ENCODE measurements at places on chromosomes 16 and 17. TPM values are rescaled to one million over a fixed set of nuclear protein-coding genes. Genes with fewer than 3 reads are reported as not detected.

GRCh38 chr16:88995746-88996535 is 18.9 kb upstream of the CBFA2T3 start:
- no peak overlapping the region for H3K4me3 ChIP-seq
- H3K27ac ChIP-seq: no peak overlapping the region
- no peaks in the 10 kb centered on the region for H3K36me3 ChIP-seq
- DNase-seq: no peak

GRCh38 chr17:38797828-38798227 is 1.5 kb downstream of the PIP4K2B start:
- H3K4me3 ChIP-seq: peak overlapping the region; percentile 87
- DNase-seq: no peak
- no peak overlapping the region for H3K27ac ChIP-seq
- peaks cover 11% of the 10 kb centered on the region for H3K4me1 ChIP-seq

DNA sequence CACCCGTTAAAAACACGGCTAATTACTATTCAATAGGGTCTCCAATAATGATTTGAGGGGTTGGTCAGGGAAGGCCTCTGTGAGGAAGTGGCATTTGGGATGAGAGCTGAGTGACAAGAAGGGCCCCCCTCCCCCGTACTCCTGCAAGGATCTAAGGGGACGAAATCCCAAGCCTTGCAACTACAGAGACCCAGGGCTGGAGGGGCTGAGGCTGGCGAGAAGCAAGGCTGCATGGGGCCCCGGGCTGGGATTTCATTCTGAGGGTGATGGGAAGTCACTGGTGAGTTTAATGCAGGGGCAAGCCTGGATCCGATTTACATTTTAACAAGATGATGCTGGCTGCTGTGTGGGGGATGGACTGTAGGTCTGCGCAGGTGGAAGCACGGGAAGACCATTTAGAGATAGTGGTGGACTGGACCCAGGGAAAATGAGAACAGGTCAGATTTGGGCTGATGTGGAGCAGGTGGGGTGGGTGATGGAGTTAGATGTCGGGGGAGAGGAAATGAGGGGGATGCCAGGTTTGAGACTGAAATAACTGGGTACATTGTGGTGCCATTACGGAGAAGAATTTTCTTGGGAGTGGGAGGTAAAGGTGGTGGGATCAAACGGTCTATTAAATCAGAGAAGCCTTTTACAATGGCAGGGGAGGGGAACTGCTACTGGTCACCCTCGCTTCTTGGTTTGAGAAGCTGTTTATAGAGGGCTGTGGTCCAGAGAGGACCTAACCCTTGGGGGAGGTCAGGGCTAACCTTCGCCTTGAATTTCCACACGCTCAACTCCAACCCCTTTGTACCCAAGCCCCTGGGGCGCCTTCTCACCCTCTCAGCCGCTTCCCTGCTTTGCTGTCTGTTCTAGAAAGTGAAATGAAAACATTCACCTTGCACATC is 932 bp upstream of the MYBBP1A start:
- H3K4me3 ChIP-seq: peak overlapping the region; percentile 51
- H3K27ac ChIP-seq: peak overlapping the region; percentile 41
- DNase-seq: no peak
- peaks cover 3% of the 10 kb centered on the region for H3K36me3 ChIP-seq
- no peaks in the 10 kb centered on the region for H3K27me3 ChIP-seq

DNA sequence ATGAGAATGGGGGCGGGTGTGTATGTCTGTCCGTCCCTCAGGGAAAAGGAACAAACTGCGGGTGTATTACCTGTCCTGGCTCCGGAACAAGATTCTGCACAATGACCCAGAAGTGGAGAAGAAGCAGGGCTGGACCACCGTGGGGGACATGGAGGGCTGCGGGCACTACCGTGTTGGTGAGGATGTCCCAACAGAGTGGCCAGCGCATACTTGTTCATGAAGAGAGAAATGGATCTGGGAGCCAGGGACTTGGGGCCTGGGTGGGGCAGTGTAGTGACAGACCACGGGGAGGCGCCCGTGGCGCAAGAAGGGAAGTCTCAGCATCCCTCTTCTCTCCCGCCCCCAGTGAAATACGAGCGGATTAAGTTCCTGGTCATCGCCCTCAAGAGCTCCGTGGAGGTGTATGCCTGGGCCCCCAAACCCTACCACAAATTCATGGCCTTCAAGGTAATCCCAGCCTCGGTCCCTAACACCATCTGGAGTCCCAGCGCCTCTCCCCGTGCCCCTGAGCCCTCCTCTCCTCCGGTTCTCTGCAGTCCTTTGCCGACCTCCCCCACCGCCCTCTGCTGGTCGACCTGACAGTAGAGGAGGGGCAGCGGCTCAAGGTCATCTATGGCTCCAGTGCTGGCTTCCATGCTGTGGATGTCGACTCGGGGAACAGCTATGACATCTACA is 3.5 kb upstream of the C17orf107 start:
- no peaks in the 10 kb centered on the region for H3K4me1 ChIP-seq
- no peak overlapping the region for H3K4me3 ChIP-seq
- H3K27me3 ChIP-seq: no peaks in the 10 kb centered on the region
- peaks cover 30% of the 10 kb centered on the region for H3K36me3 ChIP-seq

- H3K36me3 ChIP-seq: no peaks in the 10 kb centered on the region
- DNase-seq: no peak
- H3K4me3 ChIP-seq: no peak within 1 kb of the TSS
Observed at GRCh38 chr17:35560703-35561102, at the start of gene SLFN14. SLFN14 (minus strand) TSS chr17:35560819; CDS start chr17:35558062, 2,757 bp downstream.

GRCh38 chr17:10041916-10042588 is 137.0 kb upstream of the RCVRN start:
- no peaks in the 10 kb centered on the region for H3K27me3 ChIP-seq
- no peaks in the 10 kb centered on the region for H3K4me1 ChIP-seq
- no peaks in the 10 kb centered on the region for H3K36me3 ChIP-seq
- no peak overlapping the region for H3K4me3 ChIP-seq
- no peak for DNase-seq
- H3K27ac ChIP-seq: no peak overlapping the region

The FGF11 gene
- 4.2 TPM for total RNA-seq

DNA sequence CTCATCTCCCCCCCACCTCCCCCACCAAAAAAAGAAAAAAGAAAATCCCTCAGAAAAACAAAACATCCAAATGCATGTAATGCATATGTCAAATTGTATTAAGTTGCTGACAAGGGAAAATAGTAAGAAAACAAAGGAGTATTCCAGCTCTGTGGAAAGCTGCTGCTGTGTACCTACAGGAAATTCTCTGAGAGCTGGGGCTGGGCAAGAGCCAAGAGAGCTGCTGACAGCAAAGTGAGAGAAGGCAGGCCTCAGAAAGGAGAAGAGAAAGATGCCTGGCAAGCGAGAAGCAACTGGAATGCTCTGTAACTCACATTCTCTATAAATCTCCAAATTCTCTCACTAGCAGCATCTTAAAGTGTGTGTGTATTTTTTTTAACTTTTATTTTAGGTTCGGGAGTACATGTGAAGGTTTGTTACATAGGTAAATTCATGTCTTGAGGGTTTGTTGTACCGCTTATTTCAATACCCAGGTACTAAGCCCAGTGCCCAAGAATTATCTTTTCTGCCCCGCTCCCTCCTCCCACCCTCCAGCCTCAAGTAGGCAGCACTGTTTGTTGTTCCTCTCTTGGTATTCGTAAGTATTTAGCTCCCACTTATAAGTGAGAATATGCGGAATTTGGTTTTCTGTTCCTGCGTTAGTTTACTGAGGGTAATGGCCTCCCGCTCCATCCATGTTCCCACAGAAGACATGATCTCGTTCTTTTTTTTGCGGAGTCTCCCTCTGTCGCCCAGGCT is 24.4 kb downstream of the CNTROB start:
- no peak overlapping the region for H3K4me3 ChIP-seq
- no peaks in the 10 kb centered on the region for H3K4me1 ChIP-seq
- no peaks in the 10 kb centered on the region for H3K27me3 ChIP-seq
- no peaks in the 10 kb centered on the region for H3K36me3 ChIP-seq
- no peak overlapping the region for H3K27ac ChIP-seq

DNA sequence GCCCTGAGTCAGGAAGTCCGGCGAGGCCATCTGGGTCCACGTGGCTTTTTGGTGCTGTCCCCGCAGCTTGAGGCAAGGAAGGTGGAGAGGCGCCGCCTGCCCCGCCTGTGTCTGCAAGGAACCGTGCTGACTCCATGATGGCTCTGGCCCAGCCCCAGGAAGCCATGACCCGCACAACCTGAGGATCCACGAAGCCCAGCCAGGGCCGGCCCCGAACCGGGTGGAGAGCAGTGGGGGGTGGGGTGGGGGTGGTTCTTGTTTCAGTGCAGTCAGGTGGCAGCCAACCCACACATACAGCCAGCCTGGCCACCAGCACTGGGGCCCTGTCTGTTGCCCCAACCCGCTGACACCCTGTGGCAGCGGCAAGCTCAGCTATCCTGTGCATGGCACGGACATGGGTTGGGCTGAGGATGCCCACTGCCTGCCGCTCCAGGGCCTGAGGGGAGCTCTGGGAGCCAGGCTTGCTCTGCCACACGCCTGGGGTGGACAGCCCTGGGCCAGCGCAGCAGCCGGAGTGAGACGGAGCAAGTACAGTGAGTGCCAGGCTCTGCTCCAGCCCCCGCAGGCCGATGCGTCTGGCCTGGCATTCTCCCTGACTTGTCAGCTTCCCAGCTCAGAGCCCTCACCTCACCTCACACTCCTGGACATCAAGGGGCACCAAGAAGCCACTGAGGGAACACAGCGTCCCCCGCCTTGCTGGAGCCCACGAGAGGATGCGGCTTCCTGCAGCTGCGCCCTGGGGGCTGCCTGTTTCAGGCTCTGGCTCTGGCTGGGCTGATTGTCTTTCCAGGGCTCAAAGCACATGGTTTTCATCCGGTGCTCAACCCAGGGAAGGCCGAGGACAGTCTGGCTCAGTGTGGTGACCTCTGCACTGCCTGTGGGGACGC is 68.8 kb downstream of the LMF1 start:
- no peaks in the 10 kb centered on the region for H3K4me1 ChIP-seq
- no peak overlapping the region for H3K4me3 ChIP-seq
- no peaks in the 10 kb centered on the region for H3K36me3 ChIP-seq
- no peaks in the 10 kb centered on the region for H3K27me3 ChIP-seq
- no peak for DNase-seq

DNA sequence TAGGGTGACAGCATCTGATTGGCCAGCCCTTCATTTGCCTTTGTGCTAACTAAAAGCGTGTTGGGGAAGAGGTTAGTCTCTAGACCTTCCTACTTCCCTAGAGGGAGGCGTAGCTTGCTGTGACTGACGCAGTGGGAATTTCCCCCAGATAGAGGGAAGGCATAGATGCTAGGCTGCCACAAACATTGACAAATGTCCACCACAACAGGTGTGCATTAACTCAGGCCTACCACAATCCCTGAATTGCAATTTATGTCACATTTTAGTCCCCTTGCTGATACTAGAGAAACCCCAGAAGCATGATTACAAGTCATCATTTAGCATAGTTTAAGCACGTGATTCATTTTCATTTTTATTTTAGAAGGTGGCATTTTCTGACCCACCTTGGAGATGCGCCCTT is 76.3 kb upstream of the WSB1 start:
- H3K27me3 ChIP-seq: no peaks in the 10 kb centered on the region
- H3K27ac ChIP-seq: no peak overlapping the region
- no peak for DNase-seq
- H3K4me3 ChIP-seq: no peak overlapping the region
- no peaks in the 10 kb centered on the region for H3K4me1 ChIP-seq

GRCh38 chr17:75927286-75927922 is 13.4 kb downstream of the FBF1 start:
- H3K4me3 ChIP-seq: no peak overlapping the region
- peak overlapping the region; percentile 44 for H3K27ac ChIP-seq

The ABCC11 gene
- 1.5 TPM for total RNA-seq

The PRSS22 gene
- 18.6 TPM for total RNA-seq

GRCh38 chr16:27429330-27429871 is 27.4 kb downstream of the IL21R start:
- no peak overlapping the region for H3K4me3 ChIP-seq
- no peak overlapping the region for H3K27ac ChIP-seq
- H3K4me1 ChIP-seq: no peaks in the 10 kb centered on the region
- DNase-seq: no peak

- H3K36me3 ChIP-seq: no peaks in the 10 kb centered on the region
- no peak for DNase-seq
- no peak overlapping the region for H3K27ac ChIP-seq
Observed at GRCh38 chr17:48540213-48540612, 4.7 kb downstream of the HOXB2 start.

- no peaks in the 10 kb centered on the region for H3K27me3 ChIP-seq
- no peak overlapping the region for H3K27ac ChIP-seq
- H3K36me3 ChIP-seq: no peaks in the 10 kb centered on the region
Observed at GRCh38 chr17:75367312-75367711, 38.2 kb downstream of the GRB2 start.

GRCh38 chr16:86577314-86577971 is 906 bp upstream of the FOXL1 start:
- no peak for DNase-seq
- H3K4me1 ChIP-seq: no peaks in the 10 kb centered on the region

- H3K27me3 ChIP-seq: no peaks in the 10 kb centered on the region
- H3K36me3 ChIP-seq: no peaks in the 10 kb centered on the region
- H3K27ac ChIP-seq: no peak overlapping the region
- H3K4me3 ChIP-seq: no peak overlapping the region
Observed at GRCh38 chr17:12637015-12637414, 28.7 kb upstream of the MYOCD start.

The TMC8 gene
- total RNA-seq: 1.2 TPM

DNA sequence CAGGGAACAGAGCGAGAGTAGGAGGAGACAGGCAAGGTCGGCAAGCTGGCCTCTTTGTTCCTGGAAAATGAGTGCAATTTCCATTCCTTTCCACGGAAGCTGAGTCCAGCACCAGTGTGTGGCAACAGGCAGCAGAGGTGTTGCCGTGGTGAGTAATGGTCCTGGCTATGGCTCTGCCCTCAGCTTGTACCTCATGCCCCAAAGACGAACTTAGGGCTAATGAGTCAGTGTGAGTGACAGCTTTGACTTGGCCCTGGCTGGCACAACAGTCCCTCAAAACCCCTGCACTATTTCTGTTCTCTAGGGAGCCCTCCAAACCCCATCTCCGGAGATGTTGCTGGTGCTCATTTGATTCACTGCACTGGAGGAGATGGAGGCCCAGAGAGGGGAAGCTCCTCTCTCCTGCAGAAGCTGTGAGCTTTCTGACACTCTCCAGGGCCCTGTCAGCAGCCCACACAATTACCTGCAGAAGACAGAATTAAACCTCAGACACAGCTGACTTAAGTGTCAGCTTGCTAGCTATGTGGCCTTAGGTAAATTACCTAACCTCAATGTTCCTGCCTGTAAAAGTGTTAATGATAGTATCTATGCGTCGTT is 129.9 kb downstream of the TMEM132E start:
- no peak overlapping the region for H3K27ac ChIP-seq
- no peak for DNase-seq
- no peaks in the 10 kb centered on the region for H3K4me1 ChIP-seq
- H3K4me3 ChIP-seq: no peak overlapping the region

The PRDM7 gene
- 0.09 TPM for total RNA-seq

DNA sequence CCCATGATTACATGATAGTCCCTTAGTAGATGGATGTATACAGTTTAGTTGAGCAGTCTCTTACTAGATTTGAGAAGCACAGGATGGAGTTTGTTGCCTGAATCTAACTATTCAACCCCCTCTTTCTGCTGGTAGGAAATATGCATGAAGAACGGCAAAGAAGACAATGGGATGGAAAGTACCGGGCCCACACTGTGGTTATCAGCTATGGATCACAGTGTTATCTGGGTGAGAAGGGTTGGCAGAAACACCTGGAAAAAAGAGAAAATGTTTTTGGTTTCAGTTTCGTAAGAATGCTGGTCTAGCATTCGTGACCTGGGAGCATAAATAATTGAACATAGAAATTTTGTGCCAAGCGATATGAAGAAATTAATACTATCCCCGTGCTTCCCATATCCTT is 53.1 kb downstream of the ANKFN1 start:
- no peak overlapping the region for H3K4me3 ChIP-seq
- H3K36me3 ChIP-seq: no peaks in the 10 kb centered on the region
- H3K27ac ChIP-seq: no peak overlapping the region

The KRTAP4-7 gene
- total RNA-seq: not detected
